ENCODE measurements at places on chromosomes 4 and X. TPM values are rescaled to one million over a fixed set of nuclear protein-coding genes. Genes with fewer than 3 reads are reported as not detected.

The CDKL2 gene
- total RNA-seq, result 0.11 TPM

The COQ2 gene
- 1.2 TPM for total RNA-seq

The MAGEA6 gene
- total RNA-seq, result 1.6 TPM

The NLRP2B gene
- not detected for total RNA-seq

The HTRA3 gene
- not detected for total RNA-seq

The THAP9 gene
- total RNA-seq, result 2.5 TPM

The ABLIM2 gene
- not detected for total RNA-seq

The APBB2 gene
- 6.7 TPM for total RNA-seq

The NCAPG gene
- total RNA-seq, result 46.3 TPM

The CAMK2D gene
- 114 TPM for total RNA-seq

The RAB33A gene
- 10.3 TPM for total RNA-seq

The CCNB3 gene
- 0.32 TPM for total RNA-seq
